ENCODE measurements at places on chromosomes 1 and 21.

DNA sequence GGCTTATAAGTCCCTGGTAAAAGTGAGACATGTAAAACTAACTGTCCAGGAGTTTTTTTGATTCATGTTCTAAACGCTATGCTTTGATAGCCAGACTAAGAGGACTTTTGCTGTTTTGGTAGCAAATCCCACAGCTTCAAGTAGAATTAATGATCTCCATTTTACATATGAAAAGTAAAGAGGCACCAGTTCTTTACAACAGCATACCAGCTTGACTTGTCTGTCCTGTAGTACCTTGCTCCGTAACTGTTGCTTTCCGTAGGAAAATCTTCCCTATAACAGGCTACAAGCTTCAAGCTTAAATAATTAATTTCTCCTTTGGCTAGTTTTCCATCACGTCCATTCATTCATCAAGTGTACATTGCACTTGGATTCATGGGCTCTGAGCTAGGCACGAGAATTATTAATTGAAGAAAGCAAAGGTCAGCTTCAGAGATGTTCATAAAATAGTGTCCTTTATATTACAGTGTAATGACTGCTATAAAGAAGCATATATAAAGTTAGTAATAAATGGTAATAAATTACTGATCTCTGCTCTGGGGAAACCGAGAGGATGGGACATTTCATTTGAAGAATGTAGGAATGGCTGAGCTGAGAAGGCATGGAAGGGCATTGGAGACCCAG is 29.2 kb downstream of the B3GALT5 start:
- DNase-seq: no peak

DNA sequence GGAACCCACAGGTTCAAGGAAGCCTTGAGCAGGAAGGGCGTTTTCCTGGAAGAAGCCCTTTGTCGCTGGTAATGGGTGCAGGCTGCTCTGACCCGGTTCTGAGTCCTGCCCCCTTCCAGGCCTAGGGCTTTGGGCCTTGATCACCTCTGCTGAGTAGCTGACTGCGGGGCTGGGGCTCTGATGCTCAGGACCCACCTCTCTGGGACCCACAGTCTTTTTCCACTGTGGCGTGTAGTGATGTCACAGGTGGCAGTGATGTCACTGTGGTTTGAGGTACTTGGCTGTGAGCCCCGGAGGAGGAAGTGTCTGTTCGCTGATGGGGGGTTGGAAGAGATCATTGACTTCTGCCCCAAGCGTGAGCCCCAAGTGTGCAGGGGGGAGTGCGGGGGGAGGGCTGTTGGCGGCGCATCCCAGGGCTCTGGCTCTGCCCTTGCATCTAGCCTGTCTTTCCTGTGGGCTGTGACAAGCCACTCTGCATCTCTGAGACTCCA is 6.9 kb downstream of the TNFRSF1B start:
- peak; percentile 20 for DNase-seq

DNA sequence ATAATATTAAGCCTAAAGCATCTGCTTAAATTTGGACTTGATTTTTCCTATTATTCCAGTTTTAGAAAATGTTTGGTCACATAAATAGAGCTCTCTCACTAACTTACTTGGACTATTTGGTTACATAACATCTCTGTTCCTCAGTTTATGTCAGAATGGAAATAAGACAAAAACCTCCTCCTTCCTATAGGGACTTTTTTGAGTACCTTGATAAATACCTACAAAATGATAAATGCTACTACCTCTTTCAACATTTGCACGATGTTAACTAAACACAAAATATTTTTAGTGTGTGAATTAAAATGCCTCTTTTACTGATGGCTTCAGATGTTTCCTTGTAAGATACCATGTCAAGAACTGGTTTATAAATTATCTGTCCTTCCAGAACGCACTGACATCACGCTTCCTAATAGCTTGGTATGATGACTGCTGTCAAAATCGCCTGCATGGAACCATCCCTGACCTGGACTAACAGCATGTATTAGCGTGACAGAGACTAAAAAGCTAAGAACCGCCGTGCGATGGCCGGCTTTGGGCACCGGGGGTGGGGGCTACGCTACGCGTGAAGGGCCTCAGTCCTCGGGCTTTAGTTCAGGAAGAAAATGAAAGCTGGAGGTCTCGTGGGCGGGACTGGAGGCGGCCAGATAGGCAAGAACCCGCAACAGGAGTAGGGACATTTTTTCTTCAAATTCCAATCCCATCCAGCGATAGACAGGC is 133.2 kb upstream of the BARHL2 start:
- peak; percentile 2 for DNase-seq

- DNase-seq: peak; percentile 9
Observed at GRCh38 chr1:20250340-20250989, 40.2 kb upstream of the VWA5B1 start.

- no peak for DNase-seq
Observed at GRCh38 chr1:116994411-116994810, 7.1 kb upstream of the CD101 start.

DNA sequence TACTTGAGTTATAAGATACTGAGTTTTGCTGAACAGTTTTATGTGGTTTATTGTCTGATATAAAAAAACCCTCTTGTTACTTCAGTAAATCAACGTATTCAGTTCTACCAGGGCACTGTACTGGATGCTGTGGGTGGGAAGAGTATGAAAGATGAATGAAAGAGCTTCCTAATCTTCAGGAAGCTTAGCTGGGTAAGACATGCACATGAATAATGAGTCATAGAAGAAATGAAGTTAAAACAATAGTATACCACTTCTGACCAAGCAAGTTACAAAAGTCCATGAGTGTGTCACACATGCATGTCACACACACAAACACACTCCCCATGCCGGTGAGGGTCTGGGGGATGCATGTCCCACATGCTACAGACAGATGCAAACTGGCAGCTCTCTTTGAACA is 105.9 kb downstream of the SIPA1L2 start:
- no peak for DNase-seq

DNA sequence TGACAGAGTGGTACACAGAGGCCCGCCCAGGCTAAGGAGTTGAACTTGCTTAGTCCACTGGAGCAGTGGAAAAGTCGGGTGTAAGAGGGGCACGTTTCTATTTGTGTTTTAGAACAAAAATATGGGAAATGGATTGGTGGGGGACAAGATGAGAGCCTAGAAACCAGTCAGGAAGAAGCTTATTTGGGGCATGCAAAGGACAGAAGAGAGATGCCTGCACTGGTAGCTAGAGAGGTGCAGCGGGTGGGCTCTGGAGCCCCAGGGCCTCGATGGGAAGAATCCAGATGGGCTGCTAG is 1.2 kb upstream of the LIN9 start:
- DNase-seq: no peak

- no peak for DNase-seq
Observed at GRCh38 chr1:2155788-2156187, 38.8 kb downstream of the FAAP20 start.

DNA sequence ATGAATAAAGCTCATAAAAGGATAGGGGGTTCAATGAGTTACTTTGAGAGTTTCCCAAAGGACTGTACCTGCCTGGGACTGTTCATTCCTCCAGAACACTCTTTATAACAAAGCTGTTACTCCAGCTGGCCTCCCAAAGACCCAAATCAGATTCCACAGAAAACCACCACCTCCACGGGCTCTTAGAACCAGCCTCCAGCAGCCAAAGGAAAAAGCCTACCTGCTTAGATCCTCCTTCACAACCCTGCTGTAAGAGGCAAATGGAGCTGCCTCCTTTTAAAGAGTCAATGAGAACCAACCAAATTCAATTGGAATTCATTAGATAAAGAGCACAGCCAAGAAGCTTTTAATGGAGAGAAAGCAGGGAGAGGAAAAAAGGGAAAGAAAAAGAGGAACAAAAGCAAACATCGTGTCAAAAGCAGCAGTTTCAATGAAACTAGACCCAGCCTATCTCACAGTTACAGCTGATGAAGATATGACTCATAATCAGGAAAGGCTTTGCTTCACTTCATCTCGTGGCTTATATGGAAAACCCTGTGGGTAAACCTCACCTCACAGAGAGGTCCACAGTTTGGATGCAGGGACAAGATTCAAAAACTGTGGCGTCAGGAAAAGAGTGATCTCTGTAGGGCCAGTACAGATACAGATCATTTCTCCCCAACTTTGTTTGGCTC is 27.8 kb upstream of the FMO4 start:
- DNase-seq: peak; percentile 24

- DNase-seq: peak; percentile 9
Observed at GRCh38 chr1:57192222-57192621, 226.4 kb upstream of the C8B start.

GRCh38 chr1:4960782-4961475 is 306.5 kb downstream of the AJAP1 start:
- DNase-seq: no peak

DNA sequence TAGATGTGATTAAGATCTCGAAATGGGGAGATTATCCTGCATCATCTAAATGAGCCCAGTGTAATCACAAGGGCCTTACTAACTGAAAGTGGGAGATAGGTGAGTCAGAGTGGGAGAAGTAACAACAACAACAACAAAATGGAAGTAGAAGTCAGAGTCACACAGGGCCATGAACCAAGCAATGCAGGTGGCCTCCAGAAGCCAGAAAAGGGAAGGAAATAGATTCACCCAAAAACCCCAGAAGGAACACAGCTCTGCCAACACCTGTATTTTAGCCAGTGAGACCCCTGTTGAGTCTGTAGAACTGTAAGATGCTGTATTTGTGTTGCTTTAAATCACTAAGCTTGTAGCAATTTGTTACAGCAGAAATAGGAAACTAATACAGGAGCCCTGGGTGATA is 4.1 kb downstream of the TAGLN2 start:
- no peak for DNase-seq

GRCh38 chr1:99697580-99697979 is 51.7 kb downstream of the PALMD start:
- no peak for DNase-seq

DNA sequence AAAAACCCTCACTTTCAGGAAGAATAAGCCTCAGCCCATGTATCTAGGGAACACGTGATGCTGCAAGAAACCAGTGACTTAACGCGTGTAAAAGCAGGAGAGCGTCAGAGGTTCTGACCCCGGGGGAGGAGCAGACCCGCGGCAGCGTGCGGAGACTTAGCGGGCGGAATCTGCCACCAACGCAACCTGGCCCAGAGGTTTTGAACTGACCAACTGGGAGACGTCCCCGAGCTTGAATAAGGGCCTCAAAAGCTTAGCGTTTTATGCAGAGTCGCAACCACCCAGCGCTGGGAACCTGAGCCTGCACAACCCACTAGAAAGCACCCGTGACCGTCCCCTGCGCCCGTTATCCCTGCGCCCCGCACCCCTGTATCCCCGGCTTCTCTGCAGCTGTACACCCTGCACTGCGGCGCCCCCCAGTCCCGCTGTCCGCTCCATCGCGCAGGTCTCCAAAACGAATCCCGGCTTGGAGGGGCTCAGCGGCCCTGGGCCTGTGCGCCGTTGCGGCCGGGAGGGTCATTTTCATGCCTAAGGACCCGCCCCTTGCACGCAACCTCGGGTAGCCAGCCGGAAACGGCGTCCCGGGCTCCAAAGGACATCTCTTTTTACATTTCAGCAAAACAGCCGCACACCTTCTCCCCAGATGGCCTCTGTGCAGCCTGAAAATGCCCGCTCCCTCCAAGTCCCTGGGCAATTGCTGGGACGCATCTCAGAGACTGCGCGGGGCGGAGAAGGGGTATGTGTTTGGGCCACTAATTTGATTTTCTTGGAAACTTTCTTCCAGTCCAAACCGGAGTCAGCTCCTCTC is 29.4 kb upstream of the TRIM17 start:
- DNase-seq: peak; percentile 11

DNA sequence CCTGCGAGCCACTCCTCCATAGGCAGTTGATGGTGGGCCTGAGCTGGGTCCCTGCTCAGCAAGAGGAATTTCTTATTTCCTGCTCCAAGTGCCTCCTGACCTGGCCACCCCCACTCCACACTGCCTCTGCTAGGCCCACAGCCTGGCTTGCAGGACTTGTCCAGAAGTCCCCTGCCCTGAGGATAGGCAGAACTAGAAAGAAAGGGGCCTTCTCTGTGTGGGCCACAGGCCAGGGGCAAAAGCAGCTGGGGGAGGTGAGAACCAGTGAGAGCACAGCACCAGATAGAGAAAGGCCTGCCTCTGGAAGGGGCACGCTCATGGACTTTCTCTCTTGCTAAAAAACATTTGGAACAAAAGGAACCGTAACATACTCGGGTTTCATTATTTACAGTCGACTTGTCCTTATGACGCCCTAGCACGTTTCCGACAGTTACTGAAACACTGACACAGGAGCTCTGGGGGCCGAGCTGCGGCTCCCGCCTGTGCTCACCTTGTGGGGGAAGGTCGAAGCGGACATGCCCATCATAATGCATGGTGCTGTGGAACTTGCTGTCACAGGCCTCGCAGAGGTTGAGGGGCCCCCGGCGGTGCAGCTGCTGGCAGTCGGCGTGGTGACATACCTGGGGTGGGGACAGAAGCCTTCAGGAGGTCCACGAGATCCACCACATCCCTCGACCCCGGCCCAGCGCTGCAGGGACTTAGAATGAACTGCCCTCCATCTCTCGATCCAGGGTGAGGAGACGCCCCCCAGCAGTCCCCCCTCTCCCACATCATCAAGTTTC is 11.3 kb upstream of the TNFRSF25 start:
- DNase-seq: no peak

DNA sequence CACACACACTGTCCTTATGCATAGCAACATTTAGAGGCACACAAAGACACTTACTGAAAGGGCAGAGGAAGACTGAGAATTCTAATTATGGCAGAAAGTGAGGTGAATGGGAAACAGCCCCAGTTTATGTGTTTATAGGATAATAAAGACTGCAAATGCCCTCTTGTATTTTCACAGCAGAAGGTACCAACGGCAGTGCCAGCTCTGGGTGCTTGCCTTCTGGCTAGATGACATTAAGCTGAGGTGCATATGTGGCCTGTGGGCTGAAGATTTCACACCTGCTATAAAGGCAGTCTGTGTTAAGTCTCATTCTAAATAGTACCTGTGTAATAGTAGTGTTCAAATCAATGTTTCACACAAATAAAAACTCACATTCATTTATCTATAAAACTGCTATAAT is 347.2 kb upstream of the ZRANB2 start:
- DNase-seq: no peak

DNA sequence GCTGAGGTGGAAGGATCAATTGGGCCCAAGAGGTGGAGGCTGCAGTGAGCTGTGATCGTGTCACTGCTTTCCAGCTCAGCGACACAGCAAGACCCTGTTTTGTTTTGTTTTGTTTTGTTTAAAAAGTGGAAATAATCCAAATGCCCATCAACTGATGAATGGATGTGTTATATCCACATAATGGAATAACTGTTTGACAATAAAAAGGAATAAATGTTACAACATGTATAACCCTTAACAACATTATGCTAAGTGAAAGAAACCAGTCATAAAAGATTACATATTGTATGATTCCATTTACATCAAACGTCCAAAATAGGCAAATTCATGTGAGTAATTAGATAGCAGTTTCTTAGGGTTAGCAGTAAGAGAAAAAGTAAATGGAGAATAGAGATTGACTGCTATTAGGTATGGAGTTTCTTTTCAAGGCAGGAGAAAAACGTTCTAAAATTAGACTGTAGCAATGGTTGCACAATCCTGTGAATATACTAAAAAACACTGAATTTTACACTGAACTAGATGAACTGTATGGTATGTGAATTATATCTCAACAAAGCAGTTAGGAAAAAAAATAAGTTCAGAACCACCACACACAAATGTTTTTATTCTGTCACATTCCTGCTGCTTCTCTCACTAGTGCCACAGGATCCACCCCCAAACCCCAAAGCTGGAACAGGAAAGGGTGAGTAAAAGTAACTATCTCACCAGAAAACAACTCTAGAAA is 15.7 kb downstream of the FOXJ3 start:
- peak; percentile 80 for DNase-seq

- no peak for DNase-seq
Observed at GRCh38 chr1:68633141-68633919, 136.4 kb upstream of the DEPDC1 start.

GRCh38 chr1:55054396-55054795 is 15.0 kb downstream of the PCSK9 start:
- DNase-seq: no peak

GRCh38 chr1:7313826-7314225 is 457.3 kb upstream of the VAMP3 start:
- peak; percentile 42 for DNase-seq

All from fibroblast of skin of right quadriceps (primary cell).